GM23248 (cell line): ENCODE measurements at places on chromosomes 2 and 18. TPM values are rescaled to one million over a fixed set of nuclear protein-coding genes. Genes with fewer than 3 reads are reported as not detected.

Gene C2orf49
- total RNA-seq = 9.0 and 17.6 TPM in 2 replicates

Gene YWHAQ
- 397 and 400 TPM in 2 replicates for total RNA-seq

Gene UGT1A8
- total RNA-seq = not detected in 2 replicates

Gene FOXD4L1
- not detected in 2 replicates for total RNA-seq

Gene CCNT2
- 15.0 and 15.7 TPM in 2 replicates for total RNA-seq

- peak overlapping the region; percentile 42 for H3K27ac ChIP-seq
- H3K27me3 ChIP-seq = no peaks in the 10 kb centered on the region
- no peaks in the 10 kb centered on the region for H3K36me3 ChIP-seq
- H3K4me1 ChIP-seq = peaks cover 13% of the 10 kb centered on the region; the same call in 1 of the 2 replicates
- DNase-seq = peak; percentile 86
- no peak overlapping the region for H3K4me3 ChIP-seq
These were observed 22.2 kb upstream of the IL1RN start for GRCh38 chr2:113105047-113105785.

DNA sequence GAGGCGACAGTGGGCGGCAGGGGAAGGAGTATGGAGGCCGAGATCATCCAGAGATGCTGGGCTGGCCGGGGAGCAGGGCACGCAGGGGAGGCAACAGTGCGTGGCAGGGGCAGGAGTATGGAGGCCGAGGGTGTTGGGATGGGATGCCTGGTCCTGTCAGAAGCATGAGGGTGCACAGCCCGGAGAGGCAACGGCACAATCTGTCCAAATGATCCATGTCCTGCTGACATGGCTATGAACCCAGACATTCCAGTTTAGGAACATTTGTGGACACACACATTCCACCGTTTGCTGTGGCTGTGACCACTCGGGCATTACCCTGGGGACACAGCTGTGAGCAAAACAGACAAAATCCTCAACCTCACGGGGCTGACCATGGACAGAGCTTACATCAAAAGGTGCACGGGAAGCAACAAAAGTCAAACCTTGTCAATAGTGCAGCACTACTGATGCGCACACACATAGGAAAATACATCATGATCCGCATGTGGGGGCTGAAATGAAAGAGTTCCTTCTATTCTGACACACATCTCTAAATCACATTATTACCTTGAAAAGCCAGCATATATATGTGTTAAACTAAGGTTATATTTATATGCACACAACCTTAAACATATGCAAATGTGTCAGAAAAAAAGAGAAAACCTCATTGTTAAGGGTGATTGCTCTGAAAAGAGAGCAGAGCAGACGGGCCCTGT, 144.0 kb upstream of the GPC1 start:
- H3K36me3 ChIP-seq = no peaks in the 10 kb centered on the region
- no peak overlapping the region for H3K4me3 ChIP-seq
- DNase-seq = no peak
- peaks cover 16% of the 10 kb centered on the region for H3K27me3 ChIP-seq

DNA sequence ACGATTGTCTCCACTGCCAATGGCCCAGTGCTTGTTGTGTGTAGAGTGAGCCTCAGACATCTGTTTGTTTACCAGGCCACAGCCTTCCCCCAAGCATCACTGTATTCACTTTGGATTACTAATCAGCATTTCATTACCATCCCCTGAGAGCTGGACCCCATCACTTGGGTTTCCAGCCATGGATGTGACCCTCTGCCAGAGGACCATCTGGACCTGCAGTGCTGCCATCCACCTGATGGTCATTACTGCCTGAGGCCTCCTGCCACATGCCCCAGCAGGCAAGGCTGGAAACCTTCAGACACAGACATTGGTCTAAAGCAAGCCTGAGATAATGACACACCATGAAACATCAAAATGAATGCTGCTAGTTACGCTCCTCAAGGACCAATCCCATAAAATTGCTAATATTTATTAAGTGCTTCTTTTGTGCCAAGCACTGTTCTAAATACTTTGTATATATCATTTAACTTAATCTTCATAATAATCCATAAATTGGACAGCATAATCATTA, 2096.3 kb upstream of the CELF4 start:
- no peak overlapping the region for H3K4me3 ChIP-seq
- no peaks in the 10 kb centered on the region for H3K27me3 ChIP-seq
- H3K4me1 ChIP-seq = peaks cover 10% of the 10 kb centered on the region; the same call in 1 of the 2 replicates
- no peak for DNase-seq
- H3K27ac ChIP-seq = no peak overlapping the region

DNA sequence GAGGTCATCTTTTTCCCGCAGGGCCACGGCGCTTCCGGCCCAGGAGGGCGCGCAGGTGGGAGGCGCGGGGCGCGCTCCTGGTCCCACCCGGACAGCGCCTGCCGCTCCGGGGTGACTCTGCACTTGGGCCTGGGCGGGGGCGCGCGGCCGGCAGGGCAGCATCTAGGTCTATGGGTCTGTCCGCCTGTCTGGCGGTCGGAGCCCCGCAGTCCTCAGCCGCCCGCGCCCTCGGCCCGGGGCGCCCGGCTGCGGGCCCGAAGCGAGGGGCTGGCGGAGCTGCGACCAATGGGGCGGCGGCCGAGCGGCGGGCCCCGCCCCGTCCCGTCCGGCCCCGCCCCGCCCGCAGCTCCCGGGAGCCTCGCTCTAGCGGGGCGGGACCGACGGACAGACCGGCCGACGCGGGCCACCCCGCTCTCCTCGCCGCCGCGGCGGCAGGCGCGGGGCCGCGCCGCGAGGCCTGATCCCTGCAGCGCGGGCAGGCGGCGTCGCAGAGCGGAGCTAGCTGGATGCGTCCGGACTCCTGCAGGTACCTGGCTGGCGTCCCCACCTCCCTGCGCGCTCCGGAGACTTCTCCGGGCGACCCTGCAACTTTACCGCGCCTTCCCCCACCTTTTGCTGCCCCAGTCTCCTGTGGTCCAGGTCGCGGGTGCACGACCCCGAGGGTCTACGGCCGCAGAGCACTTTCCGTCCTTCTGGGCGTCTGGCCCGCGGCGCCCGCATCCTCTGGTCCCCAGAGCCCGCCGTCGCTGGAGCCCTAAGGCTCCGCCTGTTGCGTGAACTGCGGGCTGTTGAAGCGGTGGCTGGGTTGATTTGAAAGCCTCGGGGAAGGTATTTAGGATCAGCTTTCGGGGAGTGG, at the start of gene KCNS3:
TSS of gene KCNS3 (plus strand) at position 387 of the 856 bp plus-strand sequence. CDS start 52,342 bp downstream, outside the sequence.
- peak within 1 kb of the TSS; percentile 78 for H3K4me3 ChIP-seq
- no peaks in the 10 kb centered on the region for H3K4me1 ChIP-seq
- no peaks in the 10 kb centered on the region for H3K36me3 ChIP-seq
- H3K27me3 ChIP-seq = peaks cover 28% of the 10 kb centered on the region

DNA sequence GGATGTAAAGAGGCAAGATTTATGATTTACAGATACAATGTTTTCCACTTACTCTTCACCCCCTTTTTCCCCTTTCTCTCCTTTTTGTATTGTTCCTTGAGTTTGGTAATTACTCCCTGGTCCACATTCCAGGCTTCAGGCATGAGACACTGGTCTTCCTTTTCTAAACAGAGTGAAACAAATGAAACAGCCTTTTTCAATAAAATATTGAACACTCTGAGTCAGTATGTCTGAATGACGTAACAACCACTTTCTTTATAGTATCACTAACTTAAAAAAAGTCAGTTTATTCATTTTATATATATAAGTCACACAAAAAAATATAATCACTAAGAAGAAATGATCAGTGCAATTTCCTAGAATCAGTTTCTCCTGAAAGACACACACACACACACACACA, 79.7 kb downstream of the STRN start:
- peaks cover 20% of the 10 kb centered on the region for H3K36me3 ChIP-seq
- H3K27ac ChIP-seq = no peak overlapping the region
- peak; percentile 33 for DNase-seq

DNA sequence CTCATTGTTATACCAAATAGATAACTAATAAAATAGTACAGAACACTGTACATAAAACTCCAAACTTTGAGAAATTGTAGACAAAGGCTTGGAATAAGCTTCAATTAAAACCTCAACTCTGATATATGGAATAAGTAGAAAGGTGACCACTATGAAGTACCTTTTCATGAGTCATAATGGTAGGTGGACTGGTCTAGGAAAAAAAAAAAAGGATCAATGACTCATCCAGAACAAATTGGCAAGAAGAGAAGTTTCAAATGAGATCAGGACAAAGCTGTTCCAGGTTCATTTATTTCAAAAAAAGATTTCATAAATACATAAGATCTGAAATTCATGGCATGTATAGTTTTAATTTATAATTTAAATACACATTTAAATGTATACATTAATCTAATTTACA, 769.7 kb downstream of the SUCLG1 start:
- H3K27me3 ChIP-seq = no peaks in the 10 kb centered on the region
- H3K4me3 ChIP-seq = no peak overlapping the region
- peak; percentile 2 for DNase-seq
- H3K36me3 ChIP-seq = no peaks in the 10 kb centered on the region
- no peaks in the 10 kb centered on the region for H3K4me1 ChIP-seq

DNA sequence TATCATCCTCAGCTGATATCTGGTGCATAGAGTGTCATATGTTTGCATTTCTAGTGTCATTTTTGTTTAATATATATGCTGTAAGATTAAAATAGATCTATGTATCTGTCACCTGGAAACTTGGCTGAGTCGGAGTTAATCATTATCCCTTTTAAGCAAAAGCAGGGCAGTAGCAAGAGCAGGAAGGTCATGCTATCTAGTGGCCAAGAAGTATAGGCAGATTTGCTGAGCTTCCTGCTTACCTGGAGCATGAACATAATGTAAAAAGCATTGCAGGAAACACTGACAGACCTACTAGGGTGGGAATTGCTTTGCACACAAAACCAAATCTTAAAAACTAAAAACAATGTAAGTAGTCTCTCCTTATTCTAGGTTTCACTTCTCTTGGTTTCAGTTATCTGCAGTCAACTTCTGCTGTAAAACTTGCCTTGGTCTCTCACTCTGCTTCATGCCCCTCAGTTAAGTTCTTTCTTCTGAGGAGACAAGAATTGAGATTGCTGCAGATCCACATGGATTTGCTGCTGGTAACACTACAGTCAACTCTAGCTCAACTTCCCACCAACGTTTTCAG, 295.3 kb downstream of the CDH7 start:
- DNase-seq = no peak
- no peaks in the 10 kb centered on the region for H3K4me1 ChIP-seq
- no peak overlapping the region for H3K4me3 ChIP-seq
- no peaks in the 10 kb centered on the region for H3K36me3 ChIP-seq
- H3K27ac ChIP-seq = no peak overlapping the region

DNA sequence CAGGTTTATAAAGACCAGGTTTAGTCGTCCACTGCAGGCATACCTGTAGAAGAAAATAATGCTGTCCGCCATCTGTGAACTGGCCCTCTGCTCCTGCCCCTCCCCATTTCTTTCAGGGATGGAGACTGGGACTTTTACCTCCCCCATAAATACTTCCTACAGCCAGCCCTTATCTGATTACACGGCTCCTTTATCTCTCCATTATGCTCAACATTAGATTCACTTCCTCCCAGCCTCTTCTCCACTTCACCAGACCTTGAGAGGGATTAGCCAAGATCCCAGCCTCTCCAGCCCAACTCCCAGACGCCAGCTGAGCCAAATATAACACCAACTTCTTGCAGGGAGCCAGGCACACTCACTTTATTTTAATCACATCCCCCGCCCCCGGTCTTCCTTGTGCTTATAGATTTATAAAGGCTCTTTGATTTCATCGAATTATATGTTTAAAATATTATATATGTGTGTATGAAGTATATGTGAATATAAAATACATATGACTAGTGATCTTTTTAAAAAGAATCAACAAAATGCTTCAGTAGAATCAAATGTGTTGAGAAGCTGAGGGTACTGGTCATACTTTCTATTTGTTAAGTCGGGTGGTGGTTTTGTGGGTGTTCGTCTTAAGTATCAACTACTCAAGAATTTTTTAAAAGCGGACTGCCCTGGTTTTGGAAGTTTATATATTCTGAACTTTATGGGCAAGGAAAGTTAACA, 81.0 kb downstream of the SPRED2 start:
- DNase-seq = peak; percentile 23
- H3K27me3 ChIP-seq = no peaks in the 10 kb centered on the region
- no peak overlapping the region for H3K27ac ChIP-seq

GRCh38 chr2:38560092-38560491, 42.6 kb downstream of the HNRNPLL start:
- DNase-seq = no peak
- H3K36me3 ChIP-seq = peaks cover 36% of the 10 kb centered on the region
- H3K27ac ChIP-seq = no peak overlapping the region
- H3K27me3 ChIP-seq = no peaks in the 10 kb centered on the region

- DNase-seq = no peak
- H3K27me3 ChIP-seq = no peaks in the 10 kb centered on the region
- no peaks in the 10 kb centered on the region for H3K4me1 ChIP-seq
- H3K36me3 ChIP-seq = no peaks in the 10 kb centered on the region
These were observed 74.6 kb upstream of the ZNF804A start for GRCh38 chr2:184523732-184524131.

DNA sequence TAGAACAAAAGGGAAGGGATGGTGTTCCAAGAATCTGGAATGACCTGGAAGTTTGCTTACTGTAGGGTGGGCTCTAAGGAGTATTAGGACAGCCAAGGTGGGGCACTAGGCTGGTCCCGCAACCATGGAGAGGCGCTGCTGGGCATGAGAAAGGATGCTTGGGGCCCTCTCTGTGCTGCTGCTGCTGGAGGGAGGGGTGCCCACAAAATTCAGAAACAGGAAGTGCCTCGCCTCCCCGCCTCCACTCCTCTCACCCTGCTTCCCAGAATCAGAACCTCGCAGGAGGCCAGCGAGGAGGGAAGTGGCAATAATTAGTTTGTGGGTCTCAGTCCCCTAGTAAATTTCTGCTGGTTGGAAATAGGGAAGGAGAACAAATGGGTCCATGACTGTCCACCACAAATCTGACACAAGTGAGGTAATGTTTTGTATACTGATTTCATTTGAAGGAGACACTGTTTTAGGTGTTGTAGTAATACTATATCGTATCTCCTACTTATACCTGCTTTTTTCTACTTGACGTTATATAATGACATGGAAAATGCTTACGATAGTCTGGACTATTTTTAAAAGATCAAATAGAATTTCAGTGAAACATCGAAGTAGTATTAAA, 7.9 kb upstream of the PDCL3 start:
- no peak overlapping the region for H3K4me3 ChIP-seq
- H3K36me3 ChIP-seq = no peaks in the 10 kb centered on the region
- DNase-seq = no peak
- H3K27me3 ChIP-seq = peaks cover 7% of the 10 kb centered on the region; the same call in 1 of the 2 replicates

GRCh38 chr2:86124683-86125082, 18.6 kb downstream of the PTCD3 start:
- no peak for DNase-seq
- no peaks in the 10 kb centered on the region for H3K4me1 ChIP-seq
- no peak overlapping the region for H3K27ac ChIP-seq
- H3K4me3 ChIP-seq = no peak overlapping the region
- H3K27me3 ChIP-seq = no peaks in the 10 kb centered on the region

DNA sequence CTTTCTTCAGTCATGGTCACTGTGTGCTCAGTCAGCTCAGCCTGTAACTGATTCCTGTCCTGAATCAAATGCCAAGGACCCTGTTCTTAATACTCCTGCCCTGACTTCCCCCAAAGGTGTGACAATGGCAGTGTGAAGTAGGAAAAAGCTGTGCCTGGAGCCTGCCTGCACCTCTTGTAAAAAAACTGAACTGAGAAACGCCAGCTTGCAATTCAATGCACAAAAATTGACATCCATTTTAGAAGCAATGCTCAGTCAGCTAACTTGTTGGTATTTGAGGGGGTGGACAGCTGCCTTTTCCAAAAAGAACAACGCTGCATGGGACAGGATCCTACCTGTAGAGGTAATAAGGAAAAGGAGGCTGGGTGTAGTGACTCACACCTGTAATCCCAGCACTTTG, 66.3 kb upstream of the TMEM247 start:
- H3K27me3 ChIP-seq = no peaks in the 10 kb centered on the region; the same call in 1 of the 2 replicates
- H3K27ac ChIP-seq = no peak overlapping the region
- no peak overlapping the region for H3K4me3 ChIP-seq
- H3K4me1 ChIP-seq = no peaks in the 10 kb centered on the region
- H3K36me3 ChIP-seq = no peaks in the 10 kb centered on the region
- no peak for DNase-seq
